ENCODE measurements at places on chromosomes 1 and 21. TPM values are rescaled to one million over a fixed set of nuclear protein-coding genes. Genes with fewer than 3 reads are reported as not detected.
A peak's percentile ranks its signal among the peaks of the same experiment; 100 is the strongest.

GRCh38 chr1:245153081-245153551 lies 1.7 kb upstream of the KIF26B start:
- H3K4me1 ChIP-seq, result peaks cover 48% of the 10 kb centered on the region
- H3K4me3 ChIP-seq, result peak overlapping the region; percentile 54
- no peak overlapping the region for H3K27ac ChIP-seq
- peaks cover 54% of the 10 kb centered on the region for H3K27me3 ChIP-seq
- DNase-seq, result peak; percentile 43
- H3K36me3 ChIP-seq, result no peaks in the 10 kb centered on the region

DNA sequence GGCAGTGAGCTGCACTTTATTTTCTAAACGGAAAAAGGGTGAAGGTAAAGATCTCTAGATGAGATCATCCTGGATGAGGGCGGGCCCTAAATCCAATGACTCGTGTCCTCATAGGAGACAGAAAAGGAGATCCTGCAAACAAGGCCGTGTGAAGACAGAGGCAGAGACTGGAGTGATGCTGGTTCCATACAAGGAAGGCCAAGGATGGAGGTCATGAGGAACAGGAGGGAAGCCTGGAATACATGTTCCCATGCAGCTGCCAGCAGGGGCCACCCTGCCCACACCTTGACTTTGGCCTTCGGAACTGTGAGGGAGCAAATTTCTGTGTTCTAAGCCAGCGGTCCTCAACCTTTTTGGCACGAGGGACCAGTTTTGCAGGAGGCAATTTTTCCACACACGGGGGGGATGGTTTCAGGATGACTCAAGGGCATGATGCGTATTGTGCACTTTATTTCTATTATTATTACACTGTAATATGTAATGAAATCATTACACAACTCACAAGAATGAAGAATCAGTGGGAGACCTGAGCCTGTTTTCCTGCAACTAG lies 94.3 kb downstream of the PSMG1 start:
- H3K4me3 ChIP-seq, result no peak overlapping the region
- H3K27me3 ChIP-seq, result no peaks in the 10 kb centered on the region
- no peak overlapping the region for H3K27ac ChIP-seq
- peak; percentile 50 for DNase-seq

- H3K27ac ChIP-seq, result no peak overlapping the region
- H3K4me1 ChIP-seq, result peaks cover 6% of the 10 kb centered on the region
- DNase-seq, result no peak
- H3K27me3 ChIP-seq, result no peaks in the 10 kb centered on the region
- no peaks in the 10 kb centered on the region for H3K36me3 ChIP-seq
Measured at GRCh38 chr1:243394066-243394465, 138.2 kb downstream of the SDCCAG8 start.

GRCh38 chr1:106113851-106114250 lies 942.6 kb upstream of the PRMT6 start:
- no peak for DNase-seq
- no peaks in the 10 kb centered on the region for H3K27me3 ChIP-seq
- H3K27ac ChIP-seq, result no peak overlapping the region
- H3K36me3 ChIP-seq, result no peaks in the 10 kb centered on the region
- no peaks in the 10 kb centered on the region for H3K4me1 ChIP-seq
- H3K4me3 ChIP-seq, result no peak overlapping the region

DNA sequence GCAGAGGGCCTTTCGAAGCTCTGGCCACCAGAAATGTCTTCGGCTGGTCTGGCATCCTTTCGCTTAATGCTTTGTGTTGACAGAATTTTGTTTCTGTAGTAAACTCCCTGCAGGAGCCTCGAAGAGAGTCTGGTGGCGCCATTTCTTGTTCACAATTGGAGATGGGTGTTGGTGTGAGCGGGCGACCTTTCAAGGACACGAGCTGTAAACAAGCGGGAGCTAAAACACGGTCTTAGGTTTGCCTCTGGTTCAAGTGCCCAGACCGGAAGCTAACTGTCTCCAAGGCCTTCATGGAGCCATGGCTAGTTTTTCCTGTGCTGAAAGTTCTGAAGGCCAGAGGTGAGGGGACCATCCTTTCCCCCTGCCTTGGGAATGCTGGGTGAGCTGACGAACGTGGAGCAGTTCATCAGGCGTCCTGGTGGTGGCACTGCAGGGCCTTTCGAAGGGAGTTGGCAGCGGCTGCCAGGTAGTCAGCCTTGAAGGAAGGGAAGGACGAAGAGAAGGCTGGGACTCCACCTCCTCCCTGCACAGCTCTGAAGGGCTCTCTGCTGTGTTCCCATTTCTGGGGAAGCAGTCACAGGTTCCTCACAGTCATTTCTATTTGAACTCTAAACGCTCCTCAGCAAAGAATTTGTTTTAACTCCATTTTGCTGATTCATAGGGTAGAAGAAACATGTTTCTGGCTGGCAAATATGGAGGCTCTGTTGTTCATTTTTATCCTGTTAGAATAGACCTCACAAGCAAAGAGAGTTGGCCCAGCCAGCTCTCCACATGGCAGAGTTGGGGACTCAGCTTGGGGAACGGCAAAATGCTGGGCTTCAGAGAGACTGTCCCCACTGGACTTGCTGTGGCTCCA lies 35.2 kb downstream of the URB2 start:
- no peaks in the 10 kb centered on the region for H3K4me1 ChIP-seq
- H3K27me3 ChIP-seq, result no peaks in the 10 kb centered on the region
- DNase-seq, result peak; percentile 32
- no peak overlapping the region for H3K4me3 ChIP-seq
- peaks cover 7% of the 10 kb centered on the region for H3K36me3 ChIP-seq

DNA sequence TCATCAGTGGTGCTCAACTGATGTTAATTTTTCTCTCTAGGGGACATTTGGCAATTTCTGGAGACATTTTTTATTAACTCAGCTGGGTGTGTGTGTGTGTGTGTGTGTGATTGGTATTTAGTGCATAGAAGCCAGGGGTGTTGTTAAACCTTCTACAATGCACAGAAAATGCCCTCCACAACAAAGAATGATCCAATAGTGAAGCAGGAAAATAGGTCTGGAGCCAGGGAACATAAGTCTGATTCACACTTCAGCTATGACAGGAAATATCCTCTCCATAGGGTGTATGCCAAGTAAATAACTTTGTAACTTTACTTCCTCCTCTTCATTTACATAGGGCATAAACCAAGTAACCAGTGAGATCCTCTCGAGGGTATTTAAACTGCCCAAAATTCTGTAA lies 25.1 kb upstream of the TMEM61 start:
- no peak overlapping the region for H3K27ac ChIP-seq
- no peak for DNase-seq
- no peaks in the 10 kb centered on the region for H3K27me3 ChIP-seq
- no peak overlapping the region for H3K4me3 ChIP-seq
- no peaks in the 10 kb centered on the region for H3K36me3 ChIP-seq

GRCh38 chr1:161258439-161259344 lies at the start of gene PCP4L1:
PCP4L1 (plus strand) TSS chr1:161258745; CDS start chr1:161258975, 230 bp downstream.
- H3K27me3 ChIP-seq, result no peaks in the 10 kb centered on the region
- no peak for DNase-seq
- peaks cover 51% of the 10 kb centered on the region for H3K4me1 ChIP-seq

DNA sequence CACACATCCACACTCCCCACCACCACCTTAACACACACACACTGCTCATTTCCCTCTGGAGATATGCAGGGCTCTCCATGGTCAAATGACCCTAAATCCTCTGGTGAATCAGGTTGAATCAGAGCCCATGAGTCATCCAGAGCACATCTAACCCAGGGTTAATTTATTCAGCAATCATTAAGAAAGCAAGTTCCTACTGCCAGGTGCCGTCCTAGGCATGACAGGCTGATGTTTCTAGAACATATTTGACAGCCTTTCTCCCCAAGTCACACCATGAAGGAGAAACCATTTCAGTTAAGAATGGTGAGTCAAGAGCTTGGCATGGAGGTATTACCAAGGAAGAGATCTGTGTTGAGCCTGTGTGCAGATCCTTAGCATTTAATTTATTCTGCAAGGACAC lies 194.3 kb upstream of the CAMK1G start:
- no peak overlapping the region for H3K27ac ChIP-seq

- no peaks in the 10 kb centered on the region for H3K36me3 ChIP-seq
- no peaks in the 10 kb centered on the region for H3K27me3 ChIP-seq
- DNase-seq, result no peak
- no peaks in the 10 kb centered on the region for H3K4me1 ChIP-seq
- no peak overlapping the region for H3K4me3 ChIP-seq
Measured at GRCh38 chr1:72435025-72435424, 152.7 kb upstream of the NEGR1 start.

- H3K36me3 ChIP-seq, result no peaks in the 10 kb centered on the region
- no peak for DNase-seq
- no peak overlapping the region for H3K4me3 ChIP-seq
- H3K4me1 ChIP-seq, result no peaks in the 10 kb centered on the region
- H3K27ac ChIP-seq, result no peak overlapping the region
Measured at GRCh38 chr1:154821083-154821482, 49.0 kb downstream of the KCNN3 start.

- no peak for DNase-seq
- no peak overlapping the region for H3K27ac ChIP-seq
- H3K4me3 ChIP-seq, result no peak overlapping the region
- no peaks in the 10 kb centered on the region for H3K27me3 ChIP-seq
Measured at GRCh38 chr1:70420320-70420719, 9.3 kb downstream of the CTH start.

- peaks cover 1% of the 10 kb centered on the region for H3K36me3 ChIP-seq
- no peak overlapping the region for H3K27ac ChIP-seq
- no peak for DNase-seq
- H3K4me1 ChIP-seq, result peaks cover 10% of the 10 kb centered on the region
Measured at GRCh38 chr1:54367613-54368012, 38.6 kb downstream of the SSBP3 start.

- no peaks in the 10 kb centered on the region for H3K36me3 ChIP-seq
- H3K27ac ChIP-seq, result no peak overlapping the region
- no peaks in the 10 kb centered on the region for H3K4me1 ChIP-seq
- DNase-seq, result no peak
- H3K27me3 ChIP-seq, result no peaks in the 10 kb centered on the region
Measured at GRCh38 chr1:22806584-22806983, 95.9 kb downstream of the EPHB2 start.

GRCh38 chr1:13751458-13751871 lies 51.5 kb downstream of the PRDM2 start:
- no peak overlapping the region for H3K4me3 ChIP-seq
- no peak overlapping the region for H3K27ac ChIP-seq
- no peaks in the 10 kb centered on the region for H3K27me3 ChIP-seq
- no peak for DNase-seq

GRCh38 chr1:229296541-229296941 lies 25.6 kb downstream of the RAB4A start:
- peaks cover 36% of the 10 kb centered on the region for H3K36me3 ChIP-seq
- H3K4me3 ChIP-seq, result no peak overlapping the region
- peaks cover 53% of the 10 kb centered on the region for H3K4me1 ChIP-seq
- no peak for DNase-seq

DNA sequence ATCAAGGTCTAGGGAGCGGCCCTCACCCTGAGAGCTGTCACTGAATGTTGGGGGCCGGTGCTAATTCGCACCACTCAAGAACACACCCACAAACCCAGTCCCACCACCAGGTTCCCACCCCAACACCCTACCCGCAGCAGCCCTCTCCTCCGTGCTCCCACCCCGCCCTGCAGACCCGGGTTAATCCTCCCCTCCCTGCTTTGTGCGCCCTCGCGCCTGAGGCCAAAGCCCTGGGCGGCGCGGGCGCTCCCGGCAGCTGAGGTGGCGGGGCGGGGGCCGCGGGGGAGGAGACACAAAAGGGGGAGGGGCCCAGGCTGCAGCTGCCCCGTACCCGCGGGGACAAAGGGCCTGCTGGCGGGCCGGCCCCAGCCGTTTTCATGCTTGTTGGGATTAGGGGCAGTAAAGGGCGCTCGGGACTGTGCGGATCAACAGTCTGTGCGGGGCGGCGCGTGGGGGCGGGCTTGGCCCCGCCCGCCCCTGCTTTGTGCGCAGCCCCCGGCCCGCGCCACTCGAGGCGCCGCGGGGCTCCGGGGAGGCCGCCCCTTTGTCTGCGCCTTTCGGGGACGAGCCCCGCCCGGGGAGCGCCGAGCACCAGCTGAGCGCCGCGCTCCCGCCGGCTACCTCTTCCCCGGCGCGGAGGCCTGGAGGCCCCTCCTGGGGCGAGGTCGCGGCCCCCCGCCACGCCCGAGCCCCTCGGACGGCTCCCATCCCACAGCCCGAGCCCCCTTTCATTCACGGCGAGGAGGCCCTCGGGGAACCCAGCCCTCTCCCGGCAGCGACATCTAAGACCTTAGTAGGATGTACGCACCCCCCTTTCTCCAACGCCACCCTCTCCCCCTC lies 10.9 kb downstream of the C1orf216 start:
- no peak overlapping the region for H3K27ac ChIP-seq
- peaks cover 2% of the 10 kb centered on the region for H3K27me3 ChIP-seq
- peaks cover 7% of the 10 kb centered on the region for H3K4me1 ChIP-seq
- H3K36me3 ChIP-seq, result no peaks in the 10 kb centered on the region
- H3K4me3 ChIP-seq, result peak overlapping the region; percentile 54

- H3K4me3 ChIP-seq, result no peak overlapping the region
- no peak overlapping the region for H3K27ac ChIP-seq
- no peaks in the 10 kb centered on the region for H3K27me3 ChIP-seq
- H3K4me1 ChIP-seq, result no peaks in the 10 kb centered on the region
- no peaks in the 10 kb centered on the region for H3K36me3 ChIP-seq
Measured at GRCh38 chr1:222048094-222048595, 306.3 kb upstream of the DUSP10 start.

DNA sequence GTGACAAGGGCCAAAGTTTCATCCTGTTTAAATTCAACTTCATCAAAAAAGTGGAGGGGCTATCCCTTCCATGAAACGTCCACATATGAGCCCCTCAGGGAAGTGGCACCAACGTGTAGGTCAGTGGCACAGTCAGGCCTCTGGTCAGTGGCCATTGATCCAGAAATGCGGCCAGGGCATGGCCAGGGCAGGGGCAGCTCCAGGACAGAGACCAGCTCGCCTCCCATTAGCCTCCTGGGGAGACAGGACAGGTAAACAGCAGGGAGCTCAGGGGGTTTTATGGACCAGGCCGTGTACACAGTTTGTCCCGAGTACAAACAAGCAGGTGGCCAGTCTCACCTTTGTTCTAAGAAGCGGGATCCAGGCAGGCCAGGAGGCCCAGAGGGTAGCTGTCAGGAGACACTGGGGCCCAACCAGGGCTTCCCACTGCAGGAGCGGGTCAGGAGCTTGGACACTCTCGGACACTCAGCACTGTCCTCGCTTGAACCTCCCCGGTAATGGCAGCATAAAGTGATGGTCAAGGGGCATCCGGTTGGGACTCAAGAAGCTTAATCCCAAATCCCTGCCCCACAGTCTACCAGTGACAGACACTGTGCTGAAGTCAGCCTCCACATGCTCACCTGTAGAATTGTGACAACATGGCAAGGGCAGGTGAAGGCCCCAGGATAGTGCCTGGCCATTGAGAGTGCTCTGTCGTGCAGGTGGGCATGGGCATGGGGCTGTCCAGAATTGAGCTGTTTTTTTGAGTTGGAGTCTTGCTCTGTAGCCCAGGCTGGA lies 144.1 kb upstream of the ERRFI1 start:
- H3K27ac ChIP-seq, result peak overlapping the region; percentile 97
- no peaks in the 10 kb centered on the region for H3K27me3 ChIP-seq
- DNase-seq, result peak; percentile 80
- no peak overlapping the region for H3K4me3 ChIP-seq
- peaks cover 81% of the 10 kb centered on the region for H3K4me1 ChIP-seq

The GRHL3 gene
- not detected for total RNA-seq

The CLIC4 gene
- total RNA-seq, result 77.4 TPM

The ICOSLG gene
- 0.51 TPM for total RNA-seq

The FOXD3 gene
- not detected for total RNA-seq

The MAP10 gene
- not detected for total RNA-seq
